ENCODE measurements at places on chromosomes 12 and 14.
A peak's percentile ranks its signal among the peaks of the same experiment; 100 is the strongest.

DNA sequence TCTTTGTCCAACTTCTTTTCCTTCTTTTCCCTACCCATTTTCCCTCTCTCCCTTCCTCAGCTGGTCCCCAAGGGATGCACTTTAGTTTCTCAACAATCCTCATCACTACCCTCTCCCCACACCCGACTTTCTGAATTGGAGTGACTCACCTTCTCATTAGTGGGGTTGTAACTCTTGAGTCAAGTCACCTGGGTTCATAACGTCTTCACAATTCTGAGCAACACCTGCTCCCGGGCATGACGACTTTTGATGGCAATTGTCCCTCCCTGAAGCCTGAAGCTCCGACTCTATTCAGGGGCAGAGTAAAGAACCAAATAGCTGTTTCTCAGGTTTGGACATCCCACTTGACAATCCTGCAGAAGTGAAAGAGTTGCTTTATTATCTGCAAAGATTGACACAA is 82.7 kb upstream of the OTX2 start:
- DNase-seq, result no peak

DNA sequence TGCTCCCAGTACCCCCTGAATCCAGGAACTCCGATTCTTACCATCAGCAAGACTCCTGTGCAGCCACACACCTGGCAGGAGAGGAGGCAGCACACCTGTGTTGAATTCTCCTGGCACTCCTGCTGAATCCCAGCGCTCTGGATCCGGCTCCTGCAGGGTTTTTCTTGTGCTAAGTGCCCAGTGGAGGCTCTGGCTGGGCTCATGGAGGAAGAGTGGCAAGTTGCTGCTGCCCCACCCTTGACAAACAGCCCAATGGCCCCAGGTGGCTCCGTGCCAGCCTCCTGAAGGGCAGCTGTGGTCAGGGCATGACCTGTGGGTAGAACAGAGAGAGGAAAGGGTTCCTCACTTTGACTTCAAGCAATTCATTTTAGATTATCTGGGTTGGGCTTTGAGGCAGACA is 20.0 kb downstream of the CRACR2A start:
- no peak for DNase-seq

- no peak for DNase-seq
These were observed 156.4 kb upstream of the HMGA2 start for GRCh38 chr12:65667932-65668331.

DNA sequence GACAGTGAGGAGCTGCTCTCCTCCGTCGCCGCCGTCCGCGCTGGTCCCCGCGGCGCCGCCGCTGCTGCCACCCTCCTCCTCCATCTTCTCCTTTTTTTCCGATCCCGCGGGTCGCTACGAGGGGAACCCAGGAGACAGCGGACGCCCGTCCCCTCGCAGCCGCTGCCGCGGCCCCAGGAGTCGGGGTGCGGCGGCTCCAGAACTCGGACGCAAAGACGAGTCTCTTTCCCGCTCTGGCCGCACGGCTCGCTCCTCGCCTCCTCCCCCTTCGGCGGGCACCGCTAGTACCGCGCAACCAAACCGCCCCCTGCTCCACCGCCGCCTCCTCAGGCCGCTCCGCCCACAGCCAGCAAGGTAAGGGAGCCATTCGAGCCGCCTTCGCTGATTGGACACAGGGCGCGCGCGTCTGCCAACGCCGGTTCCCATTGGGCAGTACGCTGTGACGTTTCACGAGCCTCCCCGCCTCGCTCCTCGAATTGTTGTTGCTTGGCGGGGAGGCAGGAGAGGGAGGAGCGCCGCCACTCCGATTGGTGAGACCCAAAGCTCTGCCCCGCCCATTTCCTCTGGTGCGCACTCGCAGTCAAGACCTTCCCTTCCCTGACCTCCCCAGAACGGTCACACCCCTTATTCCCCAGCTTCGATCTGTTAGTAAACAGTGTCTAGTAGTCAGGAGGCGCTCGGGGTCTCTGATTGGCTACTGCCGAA is at the start of gene RPS6KA5:
Gene RPS6KA5 (minus strand): TSS at position 291 of the 705 bp plus-strand sequence. CDS start 207 bp downstream, at position 84.
- peak; percentile 97 for DNase-seq

GRCh38 chr12:131363841-131364495 is 346.9 kb upstream of the SFSWAP start:
- DNase-seq, result no peak

DNA sequence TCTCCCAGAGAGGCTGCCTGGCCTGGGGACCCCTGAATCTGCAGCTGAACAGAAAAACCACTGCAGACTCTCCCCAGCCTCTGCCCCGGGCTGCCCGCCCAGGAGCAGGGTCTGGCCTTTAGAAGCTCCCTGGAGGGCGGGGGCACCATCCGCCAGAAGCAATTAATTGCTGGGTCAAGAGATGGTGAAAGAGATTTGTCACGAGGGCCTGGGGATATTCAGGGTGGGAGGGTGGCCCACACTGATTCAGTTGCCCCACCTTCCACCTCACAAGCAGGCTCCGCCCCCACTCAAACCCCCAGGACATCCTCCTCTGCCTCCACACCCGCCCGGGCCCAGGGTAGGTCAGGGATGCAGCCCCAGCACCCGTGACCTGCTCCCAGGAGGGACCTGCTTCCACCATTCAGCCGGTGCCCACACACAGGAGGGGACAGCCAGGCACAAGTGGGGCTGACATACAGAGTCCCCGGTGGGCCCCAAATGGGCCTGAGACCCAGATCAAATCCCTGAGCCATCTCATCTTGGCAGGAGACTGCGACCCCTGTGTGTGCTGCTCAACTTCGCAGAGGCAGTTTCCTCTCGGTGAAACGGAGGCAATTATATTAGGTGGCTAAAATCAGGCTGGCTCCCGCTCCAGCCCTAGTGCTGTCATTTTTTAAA is 23.0 kb downstream of the NCOR2 start:
- DNase-seq, result no peak

DNA sequence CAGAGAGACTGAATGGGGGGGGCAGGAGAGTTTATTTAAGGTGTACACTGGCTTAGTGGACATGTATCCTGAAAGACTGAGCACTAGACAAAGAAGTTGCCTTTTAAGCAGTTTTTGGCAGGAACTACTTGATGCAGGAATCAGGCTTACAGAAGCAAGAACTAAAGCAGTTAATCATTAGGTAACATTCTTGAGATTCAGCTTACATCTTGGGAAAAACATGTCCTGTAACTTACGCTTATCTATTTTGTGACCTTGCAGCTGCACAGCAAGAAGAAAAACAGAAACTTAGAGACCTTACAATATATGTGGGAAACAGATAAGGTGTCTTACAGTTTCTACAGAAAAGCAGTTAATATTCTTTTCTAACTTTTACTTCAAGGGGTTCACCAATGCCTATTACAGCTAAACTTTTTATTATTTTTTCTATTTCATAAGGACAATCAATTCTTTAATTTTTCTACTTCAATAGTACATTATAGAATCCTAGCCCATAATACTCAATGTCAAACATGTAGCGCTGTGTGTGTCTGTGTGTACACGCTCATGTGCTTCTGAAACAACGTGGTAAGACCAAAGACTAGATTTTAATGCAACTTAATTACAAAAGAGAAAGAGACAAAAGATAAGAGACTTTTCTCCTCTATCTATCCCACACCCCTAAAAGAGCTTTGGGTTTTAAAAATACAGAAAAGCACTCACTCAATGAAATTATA is 276.9 kb downstream of the PRKD1 start:
- DNase-seq, result no peak

DNA sequence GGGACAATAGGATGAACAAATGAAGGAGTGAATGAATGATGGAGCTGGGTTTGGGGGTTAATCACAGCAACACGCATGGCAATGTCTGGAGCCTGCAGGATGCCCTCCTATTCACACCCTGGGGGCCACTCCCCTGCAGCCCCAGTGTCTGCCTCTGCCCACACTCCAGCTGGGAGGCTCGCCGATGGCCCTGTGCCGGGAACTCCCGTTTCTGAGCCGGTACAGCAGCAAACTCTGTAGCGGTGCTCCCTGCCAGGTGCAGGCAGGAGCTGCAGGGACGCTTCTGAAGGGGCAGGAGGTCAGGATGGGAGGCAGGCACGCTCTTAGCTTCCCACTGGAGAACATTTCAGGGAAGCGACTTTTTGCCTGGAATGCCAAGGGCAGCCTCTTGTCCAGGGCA is 55.4 kb upstream of the NCOR2 start:
- no peak for DNase-seq

GRCh38 chr12:29207120-29207519 is 58.0 kb downstream of the FAR2 start:
- no peak for DNase-seq

DNA sequence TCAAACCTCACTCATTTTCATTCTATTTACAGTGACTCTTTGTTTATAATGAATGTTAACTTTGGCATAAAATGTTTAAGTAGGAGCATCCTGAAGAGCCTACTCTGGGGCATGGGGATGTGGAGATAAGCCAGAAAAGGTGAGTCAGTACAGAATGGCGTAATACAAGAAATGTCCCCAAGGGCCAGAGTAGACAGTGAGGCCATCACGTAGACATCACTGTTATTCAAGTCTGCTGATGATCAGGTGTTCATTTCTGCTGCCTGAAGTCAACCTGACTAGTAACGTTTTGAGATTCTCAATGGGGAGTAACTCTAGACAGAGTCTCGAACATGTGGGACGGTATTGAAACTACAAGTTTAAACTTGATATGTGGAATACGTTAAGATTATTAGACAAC is 47.6 kb upstream of the PKP2 start:
- no peak for DNase-seq

GRCh38 chr14:50335389-50335788 is 23.3 kb downstream of the DMAC2L start:
- DNase-seq, result no peak

- DNase-seq, result no peak
These were observed 120.9 kb upstream of the CAND1 start for GRCh38 chr12:67148265-67148664.

- no peak for DNase-seq
These were observed 17.5 kb downstream of the CAMKK2 start for GRCh38 chr12:121279071-121279375.

DNA sequence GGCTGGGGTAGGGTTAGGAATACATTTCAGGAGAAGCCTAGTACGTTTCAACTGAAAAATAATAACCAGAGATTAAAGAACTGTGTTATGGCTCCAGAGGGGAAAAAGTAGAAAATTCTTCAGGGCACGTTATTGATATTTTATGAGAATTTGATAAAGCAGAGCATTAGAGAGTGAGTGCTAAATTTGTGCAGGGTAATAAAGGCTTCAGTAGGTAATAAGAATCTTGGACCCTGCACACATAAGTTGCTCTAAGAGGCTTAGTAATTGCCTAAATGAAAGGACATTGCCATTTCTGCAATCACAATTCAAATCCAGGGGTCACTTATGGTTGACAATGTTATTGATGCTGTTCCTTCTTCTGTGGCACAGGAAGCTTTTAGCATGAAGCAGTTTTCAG is 439.4 kb upstream of the DCN start:
- no peak for DNase-seq

DNA sequence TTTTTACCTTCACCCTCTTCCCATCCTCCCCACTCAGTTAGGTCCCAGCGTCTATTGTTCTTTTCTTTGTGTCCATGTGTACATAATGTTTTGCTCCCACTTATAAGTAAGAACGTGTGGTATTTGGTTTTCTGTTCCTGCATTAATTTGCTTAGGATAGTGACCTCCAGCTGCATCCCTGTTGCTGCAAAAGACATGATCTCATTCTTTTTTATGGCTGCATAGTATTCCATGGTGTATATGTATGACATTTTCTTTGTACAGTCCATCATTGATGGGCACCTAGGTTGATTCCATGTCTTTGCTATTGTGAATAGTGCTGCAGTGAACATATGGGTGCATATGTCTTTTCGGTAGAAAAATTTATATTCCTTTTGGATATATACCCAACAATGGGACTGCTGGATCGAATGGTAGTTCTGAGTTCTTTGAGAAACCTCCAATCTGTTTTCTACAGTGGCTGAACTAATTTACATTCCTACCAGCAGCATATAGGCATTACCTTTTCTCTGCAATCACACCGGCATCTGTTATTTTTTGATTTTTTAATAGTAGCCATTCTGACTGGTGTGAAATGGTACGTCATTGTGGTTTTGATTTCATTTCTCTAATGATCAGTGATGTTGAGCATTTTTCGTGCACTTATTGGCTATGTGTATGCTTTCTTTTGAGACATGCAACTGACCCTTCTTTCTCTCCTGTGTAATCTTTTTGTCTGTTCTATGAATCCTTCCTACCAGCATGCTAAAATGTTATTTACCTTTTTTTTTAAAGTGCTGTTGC is 279.7 kb upstream of the AMIGO2 start:
- no peak for DNase-seq

DNA sequence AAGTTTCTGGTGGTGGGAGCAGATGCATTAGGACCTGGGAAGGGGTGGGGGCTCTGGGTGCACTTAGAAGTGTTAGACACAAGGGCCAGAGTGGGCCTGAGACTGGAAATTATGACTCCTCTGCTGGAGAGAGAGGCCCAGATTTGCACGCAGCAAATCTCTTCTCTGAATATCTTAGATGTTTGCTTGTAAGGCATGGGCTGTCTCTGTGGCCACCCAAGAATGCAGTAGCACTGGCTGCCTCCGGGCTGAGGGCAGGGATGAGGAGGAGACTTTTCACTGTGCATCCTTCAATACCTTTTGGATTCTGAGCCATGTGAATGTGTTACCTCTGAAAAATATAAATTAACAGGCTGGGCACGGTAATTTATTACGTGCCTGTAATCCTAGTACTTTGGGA is 14.0 kb upstream of the RABGGTA start:
- no peak for DNase-seq

- DNase-seq, result no peak
These were observed 22.5 kb upstream of the PCNX1 start for GRCh38 chr14:70884595-70885342.

DNA sequence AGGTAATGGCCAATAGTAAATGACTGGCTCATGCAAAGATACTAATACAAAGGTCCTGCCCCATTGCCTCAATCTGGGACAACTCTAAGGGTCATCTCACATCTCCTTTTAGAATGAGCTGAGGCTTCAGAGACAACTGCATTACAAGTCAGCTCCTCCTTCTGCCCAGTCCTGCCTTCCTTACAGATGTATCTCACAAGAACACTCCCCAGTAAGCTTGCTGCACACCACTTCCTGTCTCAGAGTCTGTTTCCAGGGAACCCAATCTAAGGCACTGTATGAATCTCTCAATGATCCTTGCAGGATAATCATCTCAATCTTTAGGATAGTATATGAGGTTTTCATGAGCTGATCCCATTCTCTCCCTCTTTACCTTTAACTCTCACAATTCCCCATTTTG is 57.8 kb upstream of the ZDHHC17 start:
- DNase-seq, result no peak

- no peak for DNase-seq
These were observed 29.8 kb downstream of the ADGRD1 start for GRCh38 chr12:130983328-130984017.

- no peak for DNase-seq
These were observed 8.4 kb upstream of the CALM1 start for GRCh38 chr14:90388437-90388836.

GRCh38 chr12:90226211-90226610 is 517.6 kb upstream of the ATP2B1 start:
- DNase-seq, result no peak
